Muscle of leg (tissue), 16 donors: ENCODE measurements at places on chromosomes 12 and 14.

DNA sequence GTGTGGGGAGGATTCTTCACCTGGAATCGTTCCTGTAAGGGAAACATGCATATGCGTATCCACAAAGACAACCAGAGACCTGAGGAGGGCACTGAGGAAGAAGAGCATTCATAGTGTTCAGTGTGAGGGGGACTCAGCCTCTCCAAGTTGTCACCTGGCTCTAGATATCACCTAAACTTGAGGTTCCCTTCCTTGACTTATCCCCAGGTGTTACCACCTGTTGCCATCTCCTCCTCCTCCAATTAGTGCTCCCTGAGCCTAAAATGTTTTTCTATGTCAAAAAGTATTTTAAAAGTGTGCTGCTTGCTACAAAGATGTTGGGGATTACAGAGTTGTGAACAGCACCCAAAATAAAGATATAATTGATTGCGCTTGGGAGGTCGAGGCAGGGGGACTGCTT, 41.0 kb downstream of the FMNL3 start:
- no peak for DNase-seq

DNA sequence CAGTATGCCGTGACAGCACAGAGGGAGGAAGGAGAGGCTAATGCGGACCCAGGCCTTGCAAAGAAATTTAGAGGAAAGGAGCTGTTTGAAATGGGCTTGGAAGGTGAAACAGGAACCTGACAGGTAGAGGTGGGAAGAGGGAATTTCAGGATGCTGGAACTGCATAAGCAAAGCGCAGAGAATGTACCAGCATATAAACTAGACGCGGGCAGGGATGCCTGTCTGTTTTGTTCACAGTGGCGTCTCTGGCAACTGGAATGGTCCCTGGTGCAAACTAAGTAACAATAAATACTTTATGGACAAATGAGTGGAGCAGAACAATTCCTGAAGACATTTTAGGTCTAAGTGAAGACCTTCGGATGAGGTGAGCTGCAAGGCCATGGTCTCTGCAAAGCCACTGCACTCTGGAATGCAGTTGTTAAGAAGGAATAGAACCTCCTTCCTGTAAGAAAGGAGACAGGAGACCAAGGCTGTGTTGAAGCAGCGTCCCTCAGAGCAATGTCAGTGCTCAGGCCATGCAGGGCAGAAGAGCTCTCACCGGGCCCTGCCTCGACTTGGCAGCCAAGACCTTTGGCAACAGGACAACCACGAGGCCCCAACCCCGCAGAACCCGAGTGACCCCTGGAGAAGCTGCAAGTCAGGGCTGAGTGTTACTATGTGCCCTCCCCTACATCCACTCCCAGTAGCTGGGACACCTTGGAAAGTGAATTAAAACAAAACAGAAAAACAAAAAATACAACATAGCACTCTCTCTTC, 42.8 kb downstream of the PITPNM2 start:
- DNase-seq = no peak

- DNase-seq = peak; percentile 37
Observed at GRCh38 chr14:96363751-96364336, 518 bp downstream of the GSKIP start.

DNA sequence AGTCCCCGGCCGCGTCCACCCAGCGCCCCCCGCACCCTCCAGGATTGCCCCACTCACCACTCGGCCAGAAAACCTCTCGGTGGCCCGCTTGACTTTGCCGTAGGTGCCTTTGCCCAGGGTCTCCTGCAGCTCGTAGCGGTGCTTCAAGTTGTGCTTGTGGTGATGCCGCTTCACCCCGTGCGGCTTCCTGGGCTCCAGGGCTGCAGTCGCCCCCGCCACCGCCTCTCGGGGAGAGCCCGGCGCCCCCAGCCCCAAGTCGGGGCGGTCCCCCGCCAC, 459 bp downstream of the NUAK1 start:
- DNase-seq = no peak
